Glutamatergic neuron (in vitro differentiated cells): ENCODE measurements at places on chromosomes 7 and 10. TPM values are rescaled to one million over a fixed set of nuclear protein-coding genes. Genes with fewer than 3 reads are reported as not detected.

DNA sequence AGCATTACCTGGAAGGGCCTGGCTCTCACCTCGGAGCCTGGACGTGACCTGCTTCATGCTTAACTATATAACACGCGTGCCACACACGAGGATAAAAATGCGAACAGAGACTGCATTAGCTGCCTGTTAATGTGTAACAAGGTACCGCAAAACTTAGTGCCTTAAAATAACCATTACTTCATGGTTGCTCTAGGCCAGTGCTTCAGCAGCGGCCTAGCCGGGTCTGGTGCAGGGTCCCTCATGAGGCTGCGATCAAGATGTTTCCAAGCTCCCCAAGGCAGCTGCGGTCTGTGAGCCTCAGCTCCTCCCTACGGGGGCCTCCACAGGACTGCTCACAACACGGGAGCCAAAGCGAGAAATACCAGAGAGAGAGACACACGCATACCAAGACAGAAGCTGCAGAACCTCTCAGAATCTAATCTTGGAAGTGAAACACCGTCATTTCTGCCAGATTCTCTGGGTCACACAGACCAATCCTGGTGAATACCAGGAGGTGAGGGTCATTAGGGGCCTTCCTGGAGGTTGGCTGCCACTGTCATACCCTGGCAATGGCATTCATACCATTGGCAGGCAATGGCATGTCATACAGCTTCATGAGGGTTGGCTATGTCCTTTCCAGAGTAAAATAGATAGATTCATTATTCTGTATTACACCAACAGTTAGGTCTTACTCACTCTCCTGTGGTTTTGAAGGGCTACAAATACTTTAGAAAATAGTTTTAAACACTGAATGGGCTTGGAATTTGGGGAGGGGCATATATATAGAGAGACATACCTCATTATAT is 94.5 kb downstream of the HIPK2 start:
- no peak for DNase-seq

GRCh38 chr10:13686331-13686752 is 99.6 kb downstream of the PRPF18 start:
- no peak for DNase-seq

Gene NEURL1
- 3.1 TPM for total RNA-seq

GRCh38 chr7:74619235-74619860 is 38.2 kb upstream of the GTF2I start:
- DNase-seq: no peak

DNA sequence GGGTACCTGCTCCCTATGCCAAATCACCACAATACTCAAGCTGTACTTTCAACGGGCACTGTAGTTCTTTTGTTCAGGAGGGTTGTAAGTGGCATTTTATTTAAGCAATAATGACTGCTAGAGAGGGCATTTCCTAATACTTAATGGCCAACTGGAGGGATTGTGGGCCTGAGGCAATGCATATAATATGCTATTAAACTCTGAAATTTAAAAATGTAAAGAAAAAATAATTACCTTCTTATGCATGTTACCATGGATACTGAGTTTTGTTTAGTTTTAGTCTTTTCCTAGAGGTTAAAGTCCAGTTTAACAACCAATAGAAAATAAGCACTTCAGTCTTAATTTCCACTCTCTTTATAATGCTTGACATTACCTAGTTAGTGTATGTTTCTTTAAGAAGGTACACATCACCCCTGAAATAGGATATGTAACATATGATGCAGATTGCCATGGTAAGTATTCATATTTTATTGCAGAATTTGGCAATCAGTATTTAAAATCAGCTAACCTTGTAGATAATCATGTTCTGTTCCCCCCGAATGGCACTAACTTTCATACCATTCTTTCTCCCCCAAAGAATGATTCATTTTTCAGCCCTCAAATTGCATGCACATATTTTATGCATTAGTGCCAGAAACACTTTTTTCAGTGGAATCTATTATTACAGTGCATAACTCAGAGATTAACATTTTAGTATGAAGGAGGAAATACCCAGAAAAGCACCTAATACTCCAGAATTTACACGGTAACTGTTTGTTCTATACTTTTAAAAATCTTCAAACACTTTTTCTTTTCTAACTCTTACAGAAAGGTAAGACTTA is 90.3 kb upstream of the ZNF438 start:
- DNase-seq: no peak
